ENCODE measurements at places on chromosomes 16 and 17.

GRCh38 chr16:4660454-4661007 lies 32.8 kb upstream of the NUDT16L1 start:
- DNase-seq, result peak; percentile 73

DNA sequence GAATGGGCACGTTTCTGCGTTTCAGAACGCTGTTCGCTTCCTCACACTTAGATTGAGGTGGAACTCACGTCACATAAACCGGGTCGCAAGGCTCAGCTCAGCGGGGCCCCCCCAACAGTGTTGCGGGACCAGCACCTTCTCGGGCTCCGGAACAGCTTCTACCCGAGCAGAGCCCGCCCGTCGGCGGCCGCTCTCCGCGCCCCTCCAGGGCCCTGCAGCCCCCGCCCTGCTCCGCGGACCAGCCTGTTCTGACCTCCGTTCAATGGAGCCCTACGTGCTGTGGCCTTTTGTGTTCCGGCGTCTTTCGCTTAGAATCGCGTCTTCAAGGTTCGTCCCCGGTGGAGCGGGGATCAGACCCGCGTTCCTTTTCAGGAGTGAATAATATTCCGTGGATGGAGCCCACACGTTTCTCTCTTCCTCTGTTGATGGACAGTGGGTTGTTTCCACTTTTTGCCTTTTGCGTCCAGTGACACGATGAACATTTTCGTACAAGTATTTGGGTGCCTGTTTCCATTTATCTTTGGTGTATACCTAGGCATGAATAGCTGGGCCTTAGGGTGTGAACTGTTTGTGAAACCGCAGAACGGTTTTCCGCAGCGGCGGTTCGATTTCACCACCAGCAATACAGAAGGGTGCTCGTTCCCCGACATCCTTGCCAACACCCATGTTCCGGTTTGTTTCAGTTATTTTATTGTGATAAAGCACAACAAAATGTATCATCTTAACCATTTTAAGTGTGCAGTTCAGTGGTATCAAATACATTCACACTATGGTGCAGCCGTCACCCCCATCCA lies 2.3 kb upstream of the SLC22A31 start:
- no peak for DNase-seq

DNA sequence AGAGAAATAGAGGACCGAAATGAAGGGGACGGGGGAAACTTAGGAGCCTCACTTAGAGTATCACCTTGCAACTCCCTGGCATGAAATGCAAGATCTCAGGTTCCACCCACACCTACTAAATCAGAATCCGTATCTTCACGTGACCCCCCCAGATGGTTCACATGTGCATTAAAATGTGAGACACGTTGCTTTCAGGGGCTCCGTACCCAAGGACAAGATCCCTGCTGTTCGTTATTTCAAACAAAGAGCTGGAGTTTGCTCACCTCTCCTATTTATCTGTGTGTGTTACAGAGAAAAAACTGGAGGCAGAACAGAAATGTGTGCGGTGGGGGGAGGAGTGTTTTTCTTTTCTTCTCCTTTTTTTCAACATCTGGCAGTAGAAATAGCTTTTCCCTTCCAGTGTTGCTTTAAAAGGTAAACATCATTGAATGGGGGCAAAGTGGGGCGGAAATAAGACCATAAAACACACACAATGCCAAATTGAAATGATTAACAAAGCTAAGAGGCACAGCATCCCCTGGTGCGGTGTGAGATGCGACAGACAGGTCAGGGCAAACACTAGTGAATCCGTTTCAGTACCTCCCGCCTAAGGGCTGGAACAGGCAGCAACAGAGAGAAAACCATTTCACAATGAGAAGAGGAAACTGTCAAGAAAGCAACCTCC lies 145.4 kb downstream of the SOX9 start:
- DNase-seq, result no peak

GRCh38 chr16:70744366-70744765 lies 56.6 kb downstream of the VAC14 start:
- no peak for DNase-seq

DNA sequence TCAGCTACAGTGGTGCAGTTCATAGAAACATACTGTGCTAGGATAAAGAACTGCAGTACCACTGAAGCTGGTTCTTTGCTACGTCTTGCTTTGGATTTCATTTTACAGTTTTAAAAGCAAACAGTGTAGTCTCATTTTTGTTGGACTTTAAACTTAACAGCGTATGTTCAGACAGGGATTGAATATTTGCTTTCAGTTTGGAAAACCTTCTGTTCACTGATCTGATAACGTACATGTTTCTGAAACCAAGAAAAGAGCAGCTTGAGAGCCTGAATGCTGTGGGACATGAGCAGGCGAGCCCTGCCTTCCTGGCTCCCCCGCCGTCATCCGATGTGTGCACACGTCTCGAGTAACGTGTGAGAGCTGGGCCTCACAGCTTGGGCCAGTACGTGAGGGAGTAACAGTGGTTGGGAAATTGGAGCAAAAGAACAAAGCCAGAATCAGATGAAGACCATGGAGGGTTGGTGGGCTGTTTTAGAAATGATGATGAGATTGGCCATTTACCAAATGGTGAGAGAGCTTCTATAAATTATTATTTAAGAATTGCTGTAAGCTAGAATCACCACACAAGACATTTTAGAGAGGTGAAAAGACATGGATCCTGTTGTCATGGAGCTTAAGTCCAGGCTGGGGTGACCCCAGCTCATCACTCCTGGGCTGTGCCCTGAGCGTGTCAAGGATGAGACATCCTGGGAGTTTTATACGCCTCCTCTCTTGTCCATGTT lies 20.8 kb upstream of the CLEC18C start:
- no peak for DNase-seq

GRCh38 chr16:69553332-69553731 lies 12.4 kb upstream of the NFAT5 start:
- no peak for DNase-seq

GRCh38 chr17:59299400-59300092 lies 31.9 kb upstream of the YPEL2 start:
- no peak for DNase-seq

- DNase-seq, result no peak
Measured at GRCh38 chr16:53904533-53904932, 200.6 kb downstream of the FTO start.

DNA sequence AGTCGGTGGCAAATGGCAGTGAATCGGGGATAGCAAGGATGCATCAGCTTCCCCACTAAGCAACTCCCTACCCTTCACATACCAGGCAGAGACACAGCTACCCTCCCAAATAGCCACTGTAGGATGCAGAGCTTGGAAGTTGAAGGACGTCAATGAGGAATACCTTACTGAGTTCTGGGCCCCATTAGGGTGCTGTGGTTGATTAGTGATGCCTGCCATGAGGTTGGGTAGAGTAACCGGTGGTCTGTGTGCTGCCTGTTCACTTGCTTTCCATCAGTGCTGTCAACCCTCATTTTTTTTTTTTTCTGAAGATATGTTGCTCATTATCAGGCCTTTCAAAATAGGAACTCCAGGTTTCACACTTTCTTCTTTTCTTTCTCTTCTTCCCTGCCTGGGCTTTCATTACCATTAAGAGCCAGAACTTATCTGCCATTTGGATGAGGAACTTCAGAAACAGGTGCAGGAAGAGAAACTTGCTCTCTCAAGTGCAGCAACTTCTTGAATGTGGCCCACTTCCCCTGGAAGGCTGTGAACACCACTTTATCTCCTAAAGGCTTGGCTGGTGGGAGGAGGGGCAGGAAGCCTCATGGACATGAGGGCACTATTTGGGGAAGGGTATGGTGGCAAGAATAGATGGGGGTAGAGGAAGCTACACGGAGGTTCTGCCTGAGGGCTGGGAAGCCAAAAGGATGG lies 183.5 kb downstream of the NTN1 start:
- DNase-seq, result no peak

DNA sequence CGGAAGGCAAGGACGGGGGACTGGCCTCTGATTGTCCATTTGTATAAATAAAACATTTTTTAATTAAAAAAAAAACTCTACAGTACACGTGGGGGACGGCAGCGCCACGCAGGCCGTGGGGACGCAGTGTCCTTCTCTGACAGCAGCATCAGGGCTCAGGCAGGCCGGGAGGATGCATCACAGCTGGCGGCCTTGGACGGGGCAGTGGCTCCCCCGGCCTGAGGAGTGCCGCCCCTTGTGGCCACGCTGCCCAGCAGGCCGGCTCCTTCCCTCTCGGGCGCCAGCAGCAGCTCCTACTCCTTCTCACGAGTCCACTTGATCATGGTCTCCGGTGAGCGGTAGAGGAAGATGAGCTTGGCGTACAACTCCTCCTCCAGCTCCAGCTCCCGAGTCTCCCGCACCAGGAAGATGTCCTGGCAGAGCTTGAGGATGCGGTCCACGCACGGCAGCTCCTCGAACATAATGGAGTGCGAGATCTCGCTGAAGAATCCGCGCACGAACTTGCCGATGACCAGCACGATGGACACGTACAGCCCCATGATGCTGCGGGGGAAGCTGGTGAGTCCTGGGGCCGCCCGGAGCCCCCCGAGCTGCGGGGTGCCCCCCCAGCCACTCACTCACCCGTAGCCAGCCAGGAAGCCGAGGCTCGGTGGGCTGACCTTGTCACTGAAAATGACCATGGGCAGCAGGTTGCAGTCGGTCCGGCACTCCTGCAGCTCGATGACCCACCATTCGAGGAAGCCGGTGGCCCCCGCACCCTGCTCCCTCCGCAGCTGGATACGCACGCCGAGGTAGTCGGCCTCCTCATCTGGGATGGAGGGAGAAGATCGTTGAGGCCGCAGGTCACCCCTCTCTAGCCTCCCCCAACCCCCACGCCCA lies 9.2 kb downstream of the CTU2 start:
- no peak for DNase-seq

DNA sequence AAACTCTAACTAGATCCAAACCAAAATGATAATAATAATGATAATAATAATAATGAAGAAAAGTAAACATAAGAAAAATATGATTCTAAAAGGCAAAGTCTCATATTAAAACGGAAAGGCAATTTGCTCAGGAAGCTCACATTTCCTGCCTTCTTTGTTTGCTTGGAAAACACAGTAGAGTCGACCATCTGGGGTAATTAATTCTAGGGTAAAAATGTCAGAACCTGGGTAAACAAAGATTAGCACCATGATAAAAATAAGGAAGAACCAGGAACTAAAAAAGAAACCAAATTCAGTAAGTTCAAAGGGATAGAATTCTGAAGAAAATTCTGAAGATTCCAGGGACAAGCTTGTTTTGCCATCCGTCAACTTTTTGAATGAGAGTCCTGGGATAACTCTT lies 16.2 kb downstream of the KRABD2 start:
- DNase-seq, result no peak

DNA sequence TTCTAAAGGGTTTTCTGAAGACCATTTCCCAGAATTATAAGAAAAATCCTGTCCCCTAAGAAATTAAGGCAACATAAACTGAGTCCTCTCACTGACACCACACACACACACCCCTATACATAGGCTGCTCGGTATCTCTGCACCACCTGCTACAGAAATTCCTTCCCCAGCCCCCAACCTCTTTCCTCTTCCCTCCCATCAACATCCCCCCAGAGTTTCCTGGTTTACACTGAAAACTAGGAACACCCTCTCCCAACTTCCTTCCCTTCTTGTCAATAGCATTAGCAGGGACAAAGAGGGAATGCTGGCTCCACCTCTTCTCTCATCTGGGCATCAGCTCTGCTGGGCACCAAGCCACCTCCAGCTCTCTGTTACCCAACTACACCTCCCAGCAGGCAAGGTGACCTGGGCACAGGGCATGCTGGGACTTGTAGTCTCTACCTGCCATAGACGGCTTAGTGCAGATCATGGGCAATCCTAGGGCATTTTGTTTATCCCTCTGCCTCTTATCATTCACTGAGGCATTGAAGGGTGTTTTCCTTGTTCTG lies 15.7 kb downstream of the CAVIN1 start:
- DNase-seq, result no peak

DNA sequence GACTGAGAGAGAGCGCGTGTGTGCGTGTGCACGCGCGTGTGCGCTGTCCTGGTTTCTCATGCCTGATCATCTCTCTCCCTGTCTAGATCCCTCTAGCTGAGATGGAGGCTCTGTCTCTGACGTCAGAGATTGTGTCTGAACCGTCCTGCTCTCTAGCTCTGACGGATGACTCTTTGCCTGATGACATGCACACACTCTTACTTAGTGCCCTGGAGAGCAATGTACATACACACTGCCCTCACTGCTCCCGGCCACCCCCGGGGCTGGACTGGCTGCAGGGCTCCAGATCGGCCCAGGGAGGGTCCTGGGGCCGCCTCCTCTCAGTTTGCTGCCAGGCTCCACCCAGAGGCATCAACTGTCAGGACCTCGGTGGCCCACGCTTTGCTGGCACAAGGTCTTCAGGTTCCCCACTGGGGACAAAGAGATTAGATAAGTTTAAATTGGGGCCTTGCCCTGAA lies 13.1 kb upstream of the ABCC3 start:
- DNase-seq, result no peak

- no peak for DNase-seq
Measured at GRCh38 chr16:11056090-11056992, 112.0 kb downstream of the CLEC16A start.

GRCh38 chr17:27888945-27889344 lies 4.2 kb downstream of the LYRM9 start:
- peak; percentile 58 for DNase-seq

DNA sequence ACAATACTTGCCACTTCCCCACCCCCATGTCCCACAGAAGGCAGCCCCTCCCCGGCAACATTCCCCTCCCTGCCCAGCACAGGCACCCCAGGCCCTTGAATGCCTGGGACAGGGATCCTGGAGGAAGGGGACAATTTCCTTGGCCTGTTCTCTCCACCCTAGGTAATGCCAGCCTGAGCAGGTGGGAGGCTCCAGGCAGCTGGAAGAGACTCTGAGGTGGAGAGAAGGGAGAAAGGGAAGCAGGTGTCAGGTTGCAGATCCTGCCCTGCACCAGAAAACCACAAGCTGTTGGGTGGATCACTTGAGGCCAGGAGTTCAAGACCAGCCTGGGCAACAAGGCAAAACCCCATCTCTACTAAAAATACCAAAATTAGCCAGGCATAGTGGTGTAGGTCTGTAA lies 8.9 kb downstream of the MPP2 start:
- DNase-seq, result no peak

- no peak for DNase-seq
Measured at GRCh38 chr16:12501707-12502457, 301.8 kb downstream of the CPPED1 start.

GRCh38 chr17:82304826-82305726 lies 12.3 kb downstream of the CD7 start:
- no peak for DNase-seq

DNA sequence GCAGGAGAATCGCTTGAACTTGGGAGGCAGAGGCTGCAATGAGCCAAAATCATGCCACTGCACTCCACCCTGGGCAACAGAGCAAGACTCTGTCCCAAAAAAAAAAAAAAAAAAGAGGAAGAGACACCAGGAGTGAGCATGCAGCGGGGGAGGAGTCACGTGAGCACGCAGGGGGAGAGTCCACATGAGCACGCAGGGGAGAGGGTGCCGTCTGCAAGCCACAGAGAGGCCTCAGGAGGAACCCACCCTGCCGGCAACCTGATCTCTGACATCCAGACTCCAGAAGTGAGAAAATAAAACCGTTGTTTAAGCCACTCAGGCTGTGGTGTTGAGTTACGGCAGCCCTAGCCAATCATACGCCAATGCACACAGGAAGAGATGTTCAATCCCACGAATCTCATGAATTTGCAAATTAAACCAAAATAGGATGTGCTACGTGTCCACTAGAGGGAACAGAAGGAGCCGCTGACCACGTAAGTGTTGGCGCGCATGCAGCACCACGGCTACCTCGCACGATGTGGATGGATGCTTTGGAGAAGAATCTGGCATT lies 42.2 kb downstream of the CCDC57 start:
- DNase-seq, result no peak

- DNase-seq, result no peak
Measured at GRCh38 chr16:67082891-67083290, 26.9 kb upstream of the PHAF1 start.

GRCh38 chr17:213286-214105 lies 32.0 kb upstream of the DOC2B start:
- no peak for DNase-seq
